ENCODE measurements at places on chromosomes 7 and 10.
A peak's percentile ranks its signal among the peaks of the same experiment; 100 is the strongest.

DNA sequence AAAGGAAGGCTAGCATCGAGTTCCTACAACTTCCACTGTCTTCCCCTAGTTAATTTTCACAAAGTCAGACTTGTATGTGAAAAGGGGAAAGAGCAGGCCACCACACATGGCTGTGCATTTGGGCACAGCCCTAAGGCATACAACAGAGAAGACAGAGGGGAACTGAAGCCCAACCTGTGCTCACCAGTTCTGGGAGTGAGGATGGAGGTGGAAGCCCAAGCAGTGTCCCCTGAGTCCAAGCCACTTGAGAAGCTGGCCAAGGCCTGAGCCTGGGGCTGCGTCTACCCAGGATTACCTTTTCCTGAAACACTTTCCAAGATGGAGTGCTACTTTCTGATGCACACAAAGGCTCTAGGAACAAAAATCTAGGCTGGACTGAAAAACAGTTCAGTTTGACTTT lies 20.3 kb downstream of the GPNMB start:
- ATAC-seq: no peak

DNA sequence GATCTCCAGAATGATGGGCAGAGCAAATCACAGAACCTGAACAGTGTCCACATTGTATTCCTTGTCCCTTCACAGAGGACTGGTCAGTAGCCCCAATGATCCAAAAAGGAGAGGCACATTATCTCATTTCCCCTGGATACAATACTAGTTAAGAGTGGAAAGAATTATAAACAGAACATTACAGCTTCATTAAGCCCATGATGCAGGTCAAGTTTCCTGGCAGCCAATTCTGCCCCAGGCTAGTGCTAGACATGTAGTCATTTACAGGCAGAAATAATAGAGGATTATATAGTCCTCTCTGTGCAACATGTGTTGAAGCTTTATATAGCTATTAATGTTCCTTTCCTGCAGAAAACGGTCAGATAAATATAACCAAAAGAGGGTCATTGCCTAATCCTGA lies 124.3 kb upstream of the WNT16 start:
- ATAC-seq: peak; percentile 36

DNA sequence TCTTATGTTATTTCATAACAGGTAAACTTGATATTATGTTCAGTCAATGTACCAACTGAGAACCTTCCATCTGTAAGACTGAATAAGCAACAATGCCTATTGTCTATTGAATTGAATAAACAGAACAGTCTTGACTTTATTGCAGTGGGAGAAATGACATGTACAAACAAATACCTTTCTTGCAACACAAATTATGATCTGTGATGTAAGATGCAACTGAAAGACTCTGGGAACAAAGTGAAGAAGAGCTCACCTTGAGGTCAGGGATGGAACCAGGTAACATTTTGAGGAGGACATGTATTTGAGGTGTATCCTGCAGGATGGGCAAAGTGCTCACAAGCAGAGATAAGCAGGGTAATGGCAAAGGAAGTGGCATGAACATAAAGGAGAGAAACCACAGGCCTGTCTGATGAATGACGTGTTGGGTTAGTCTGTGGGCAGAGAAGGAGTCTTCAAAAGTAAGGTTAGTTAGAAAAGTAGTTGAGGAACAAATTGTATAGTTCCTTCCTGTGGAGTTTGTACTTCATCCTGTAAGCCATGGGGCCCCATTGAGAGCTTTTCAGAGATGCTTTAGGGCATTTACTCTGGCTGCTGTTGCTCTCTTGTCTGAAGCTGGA lies 9.5 kb downstream of the PNLIPRP3 start:
- no peak for ATAC-seq

- no peak for ATAC-seq
These were observed 83.4 kb downstream of the PALS2 start for GRCh38 chr7:24656608-24657007.

GRCh38 chr10:75508239-75508813 lies 76.9 kb downstream of the LRMDA start:
- peak; percentile 96 for ATAC-seq

DNA sequence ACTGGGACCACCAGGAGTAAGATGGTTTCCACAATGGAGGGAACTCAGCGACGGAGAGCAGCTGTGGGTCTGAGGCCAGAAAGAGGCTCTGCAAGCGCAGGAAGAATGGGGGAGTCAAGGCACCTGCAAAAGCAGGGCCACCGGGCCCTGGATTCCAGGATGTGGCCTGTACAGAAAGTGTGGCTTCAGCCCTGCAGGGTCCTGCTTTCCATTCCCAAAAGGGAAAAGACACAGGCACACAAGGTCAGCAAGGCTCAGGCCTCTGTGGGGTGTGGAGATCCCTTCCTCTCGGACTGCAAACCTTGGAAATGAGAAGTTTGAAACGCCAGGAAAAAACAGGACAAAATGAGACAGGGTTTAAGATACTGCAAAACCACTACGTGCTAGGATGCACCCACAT lies 232.5 kb downstream of the TNS3 start:
- no peak for ATAC-seq

Measured in SK-N-SH treated with all-trans-retinoic acid at 6 μM for 48 hours (cell line).